ENCODE measurements at places on chromosomes 3 and 15.

- peak; percentile 99 for ATAC-seq
Observed at GRCh38 chr3:37262816-37263393, 88.5 kb upstream of the LRRFIP2 start.

- no peak for ATAC-seq
Observed at GRCh38 chr15:46315434-46315833, 680.6 kb downstream of the SQOR start.

GRCh38 chr15:66047321-66048024 lies 178.2 kb downstream of the RAB11A start:
- no peak for ATAC-seq

DNA sequence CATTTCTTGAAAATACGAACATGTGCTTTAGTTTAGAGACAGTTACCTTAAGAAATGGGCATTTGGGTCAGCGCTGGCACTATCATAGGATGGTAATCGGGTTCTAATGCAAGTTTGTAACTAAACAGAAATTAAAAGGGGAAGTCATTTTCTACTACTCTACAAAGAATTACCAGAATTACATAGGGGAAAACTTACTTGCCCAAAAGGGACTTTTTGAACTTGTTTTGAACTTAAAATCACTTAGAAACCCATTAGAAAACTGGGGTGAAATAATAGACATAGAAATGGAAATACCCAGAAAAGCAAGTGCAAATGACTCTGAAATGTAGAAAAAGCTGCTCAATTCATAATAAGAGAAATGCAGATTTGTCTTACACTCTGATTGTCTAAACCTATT lies 44.9 kb downstream of the SPATA16 start:
- ATAC-seq: no peak

GRCh38 chr3:26256224-26256623 lies 366.3 kb upstream of the LRRC3B start:
- no peak for ATAC-seq

DNA sequence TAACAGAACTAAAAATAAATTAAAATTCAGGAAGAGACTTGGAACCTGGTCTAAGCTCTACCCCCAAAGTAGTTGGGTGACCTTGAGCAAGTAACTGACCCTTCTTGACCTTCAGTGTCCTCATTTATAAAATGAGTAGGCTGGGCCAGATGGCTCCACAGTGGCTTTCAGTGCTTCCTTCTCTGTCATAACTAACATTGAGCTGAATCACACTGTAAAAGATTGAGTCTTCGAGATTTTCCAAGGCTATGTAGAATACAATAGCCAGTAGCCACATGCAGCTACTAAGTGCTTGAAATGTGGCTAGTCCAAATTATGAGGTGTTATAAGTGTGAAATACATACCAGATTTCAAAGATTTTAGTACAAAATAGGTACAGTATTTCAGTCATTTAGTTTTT lies 313.3 kb downstream of the MECOM start:
- peak; percentile 81 for ATAC-seq

DNA sequence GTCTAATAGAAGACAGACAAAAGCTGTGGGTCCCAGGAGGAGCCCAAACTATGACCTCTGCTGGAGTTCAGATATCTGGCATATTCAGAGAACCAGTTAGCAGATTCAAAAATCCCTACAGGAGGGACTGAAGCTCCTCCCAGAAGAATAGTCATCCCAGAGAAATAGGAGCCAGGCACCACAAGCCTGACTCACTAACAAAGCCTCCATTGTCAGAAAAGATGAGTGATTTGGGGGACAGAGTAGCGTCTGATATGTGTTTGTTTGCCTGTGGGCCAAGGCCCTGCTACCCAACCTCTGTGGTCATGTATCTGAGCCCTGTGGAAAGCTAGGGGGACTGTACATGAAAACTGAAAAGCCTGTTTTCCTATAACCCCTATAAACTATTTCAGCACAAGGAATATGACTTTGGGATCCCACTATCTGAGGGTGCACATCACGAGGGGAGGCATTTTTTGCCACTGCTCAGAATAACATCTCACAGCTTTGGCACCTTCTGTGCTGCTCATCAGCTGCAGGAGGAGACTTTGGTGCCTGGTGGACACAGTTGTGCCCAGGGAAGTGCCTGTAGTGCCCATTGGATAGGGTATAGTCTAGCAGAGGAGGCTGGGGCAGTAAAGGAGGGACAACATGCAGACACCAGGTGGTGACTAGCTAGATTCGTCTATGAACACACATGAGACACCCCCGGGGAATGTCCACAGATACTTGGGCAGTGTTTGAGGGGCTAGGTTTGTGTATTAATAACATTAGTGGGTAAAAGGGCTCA lies 9.7 kb upstream of the LARP6 start:
- peak; percentile 75 for ATAC-seq

GRCh38 chr3:184227481-184227935 lies 1.9 kb upstream of the VWA5B2 start:
- no peak for ATAC-seq

GRCh38 chr15:61028427-61028826 lies 200.7 kb downstream of the RORA start:
- no peak for ATAC-seq

- no peak for ATAC-seq
Observed at GRCh38 chr3:126133606-126134005, 46.8 kb downstream of the ALDH1L1 start.

- no peak for ATAC-seq
Observed at GRCh38 chr3:126484148-126484547, 8.5 kb upstream of the ZXDC start.

DNA sequence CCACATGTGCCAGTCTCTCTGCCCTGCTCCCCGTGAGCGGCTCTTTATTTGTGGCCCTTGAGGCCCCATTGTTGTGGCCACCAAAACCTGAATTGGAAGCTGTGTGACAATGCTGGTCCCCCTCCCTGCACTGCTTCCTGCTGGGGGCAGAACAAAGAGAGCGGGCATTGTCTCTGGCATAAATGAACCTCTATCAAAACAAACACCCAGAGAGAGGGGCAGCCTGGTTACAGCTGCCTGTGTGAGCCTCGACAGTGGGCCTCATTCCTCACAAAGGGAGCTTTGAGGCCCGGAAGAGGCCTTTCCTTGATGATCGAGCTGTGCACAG lies 152.9 kb downstream of the IGF1R start:
- ATAC-seq: no peak

- ATAC-seq: peak; percentile 58
Observed at GRCh38 chr3:107988460-107989175, 102.2 kb downstream of the CD47 start.

GRCh38 chr3:45644063-45644790 lies 45.0 kb upstream of the SACM1L start:
- ATAC-seq: no peak

GRCh38 chr3:171824116-171824515 lies 13.8 kb upstream of the PLD1 start:
- no peak for ATAC-seq

DNA sequence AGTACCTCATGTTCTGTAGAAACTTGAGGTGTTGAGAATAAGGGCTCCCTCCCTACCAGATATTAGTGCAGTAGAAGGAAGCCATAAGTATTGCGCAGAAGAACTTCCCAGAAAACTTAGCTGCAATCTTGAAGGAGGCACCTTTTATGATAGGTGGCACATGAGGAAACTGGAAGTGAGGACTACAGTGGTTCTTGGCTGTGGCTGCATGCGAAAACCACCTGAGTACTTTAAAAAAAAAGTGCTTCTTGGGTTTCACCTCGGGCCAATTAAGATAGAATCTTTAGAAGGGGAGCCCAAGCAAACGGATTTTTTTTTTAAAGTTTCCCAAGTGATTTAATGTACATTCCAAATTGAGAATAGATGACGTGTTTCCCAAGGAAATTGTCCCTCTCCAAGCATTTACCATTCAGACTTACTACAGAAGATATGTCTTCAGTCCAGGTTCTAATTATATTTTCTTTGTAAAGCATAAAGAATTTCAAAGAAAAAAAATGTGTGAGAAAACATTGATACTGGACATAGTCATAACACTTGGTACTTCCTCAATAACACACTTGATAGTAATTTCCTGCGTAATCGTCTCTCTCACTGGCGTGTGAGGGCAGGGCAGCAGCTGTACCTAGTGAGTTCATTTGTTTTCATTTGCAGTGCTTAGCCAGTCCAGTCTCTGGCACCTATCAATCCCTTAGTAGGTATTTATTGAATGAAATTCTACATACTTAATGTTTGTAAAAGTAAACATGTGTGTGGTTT lies 12.3 kb upstream of the NR1I2 start:
- ATAC-seq: no peak

DNA sequence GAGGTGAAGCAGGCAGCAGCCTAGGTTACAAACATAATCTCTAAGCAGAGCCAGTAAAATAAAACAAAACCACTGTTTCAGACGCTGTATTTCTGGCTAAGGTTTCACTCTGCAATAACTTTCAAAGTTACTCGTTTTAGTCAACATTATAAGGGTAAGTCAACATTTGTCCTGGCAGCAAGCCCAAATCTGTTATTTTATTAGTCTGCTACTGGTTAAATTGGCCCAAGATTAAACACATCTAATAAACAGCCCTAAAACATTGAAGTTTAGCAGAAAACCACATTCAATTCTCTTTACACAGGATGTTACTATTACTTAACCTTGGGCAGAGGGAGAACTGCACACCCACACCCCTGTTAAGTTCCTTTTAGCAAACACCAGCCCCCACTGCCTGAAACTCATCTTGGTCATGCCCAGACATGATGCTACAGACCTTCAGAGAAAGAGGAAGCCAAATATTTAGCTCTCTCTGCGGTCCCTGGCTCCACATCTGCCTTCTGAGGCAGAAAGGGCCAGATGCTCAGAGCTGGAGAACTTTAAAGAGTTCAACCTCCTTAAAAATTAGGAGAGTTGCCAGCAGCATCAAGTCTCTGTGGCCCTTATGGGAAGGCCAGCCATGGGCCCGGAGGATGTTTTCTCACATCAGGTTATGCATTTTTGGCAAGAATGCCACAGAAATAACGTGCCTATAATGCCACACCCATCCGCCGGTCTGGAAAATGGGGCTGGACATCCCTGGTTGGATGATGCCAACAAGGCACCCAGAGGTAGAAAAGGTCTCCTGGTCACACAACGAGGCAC lies 17.9 kb downstream of the ARHGEF3 start:
- ATAC-seq: peak; percentile 85

GRCh38 chr3:48630833-48631232 lies 4.4 kb downstream of the SLC26A6 start:
- no peak for ATAC-seq

DNA sequence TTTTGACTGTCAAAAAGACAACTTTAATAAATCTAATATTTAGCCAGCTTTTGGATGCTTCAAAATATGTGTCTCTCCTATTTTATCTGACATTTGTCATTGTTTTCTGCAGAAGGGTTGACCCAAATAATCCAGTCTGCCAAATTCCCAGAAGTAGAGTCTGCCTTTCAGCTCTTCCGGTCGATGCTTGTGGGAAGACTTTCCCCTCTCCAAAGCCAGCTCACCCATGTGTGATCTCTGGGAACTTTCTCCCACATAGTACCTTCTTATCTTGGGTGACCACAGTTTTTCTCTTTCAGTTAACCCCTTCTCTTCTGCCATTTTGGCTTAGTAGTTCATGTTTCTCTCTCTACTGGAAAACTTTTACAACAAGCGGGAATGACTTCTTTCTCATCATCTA lies 94.1 kb downstream of the ASB7 start:
- ATAC-seq: no peak

DNA sequence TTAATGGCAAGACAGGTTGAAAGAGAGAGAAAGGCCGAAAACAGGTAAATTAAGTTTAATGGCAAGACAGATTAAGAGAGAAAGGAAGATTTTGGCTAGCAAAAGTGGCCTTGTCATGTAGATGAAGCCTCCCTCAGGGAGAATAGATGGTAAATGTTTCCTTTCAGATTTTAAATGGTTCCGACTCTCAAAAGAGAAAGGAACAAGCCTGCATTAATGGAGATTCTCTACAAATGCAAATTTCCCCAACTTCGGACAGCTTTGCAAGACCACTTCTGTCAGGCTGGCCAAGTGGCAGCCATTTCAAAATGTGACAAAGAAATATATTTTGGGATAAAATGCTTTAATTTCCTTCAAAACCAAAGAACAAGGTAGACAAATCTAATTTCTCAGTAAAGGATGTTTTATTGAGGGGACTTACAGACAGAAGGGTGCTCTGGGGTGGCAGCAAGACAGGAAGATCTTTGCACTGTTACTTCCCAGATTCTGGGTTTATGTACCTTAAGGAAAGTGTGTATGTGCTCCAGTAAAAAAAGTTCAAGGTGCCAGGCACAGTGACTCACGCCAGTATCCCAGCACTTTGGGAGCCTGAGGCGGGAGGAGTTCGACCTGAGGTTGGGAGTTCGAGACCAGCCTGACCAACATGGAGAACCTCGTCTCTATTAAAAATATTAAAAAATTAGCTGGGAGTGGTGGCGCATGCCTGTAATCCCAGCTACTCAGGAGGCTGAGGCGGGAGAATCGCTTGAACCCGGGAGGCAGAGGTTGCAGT lies 626.3 kb upstream of the NAALADL2 start:
- ATAC-seq: no peak

DNA sequence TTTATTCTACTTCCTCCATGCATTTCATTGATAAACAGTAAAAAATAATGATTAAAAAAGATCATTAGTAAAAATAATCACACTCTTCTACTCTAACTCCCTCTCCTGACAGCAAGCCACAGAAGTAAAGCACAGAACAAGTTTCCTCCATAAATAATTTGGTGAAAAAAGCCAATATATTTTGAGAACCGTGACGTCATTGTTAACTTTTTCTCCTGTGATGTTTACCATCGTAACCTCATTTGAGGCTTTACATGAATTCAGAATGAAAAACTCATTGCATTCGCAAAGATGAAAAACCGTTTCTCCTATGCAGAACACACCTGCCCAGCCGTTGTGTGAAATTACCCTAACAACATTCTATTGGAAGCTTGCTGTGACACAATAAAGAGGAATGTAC lies 120.7 kb downstream of the NSUN3 start:
- no peak for ATAC-seq

- ATAC-seq: peak; percentile 71
Observed at GRCh38 chr15:77907824-77908751, 169.4 kb downstream of the TBC1D2B start.

- no peak for ATAC-seq
Observed at GRCh38 chr3:17065881-17066280, 181.1 kb downstream of the PLCL2 start.

GRCh38 chr3:160133757-160134156 lies 91.5 kb upstream of the C3orf80 start:
- ATAC-seq: no peak

GRCh38 chr15:66025015-66025452 lies 155.7 kb downstream of the RAB11A start:
- no peak for ATAC-seq

- peak; percentile 66 for ATAC-seq
Observed at GRCh38 chr3:27467545-27467944, 16.6 kb downstream of the SLC4A7 start.

GRCh38 chr15:77714023-77714422 lies 81.3 kb upstream of the LINGO1 start:
- no peak for ATAC-seq

DNA sequence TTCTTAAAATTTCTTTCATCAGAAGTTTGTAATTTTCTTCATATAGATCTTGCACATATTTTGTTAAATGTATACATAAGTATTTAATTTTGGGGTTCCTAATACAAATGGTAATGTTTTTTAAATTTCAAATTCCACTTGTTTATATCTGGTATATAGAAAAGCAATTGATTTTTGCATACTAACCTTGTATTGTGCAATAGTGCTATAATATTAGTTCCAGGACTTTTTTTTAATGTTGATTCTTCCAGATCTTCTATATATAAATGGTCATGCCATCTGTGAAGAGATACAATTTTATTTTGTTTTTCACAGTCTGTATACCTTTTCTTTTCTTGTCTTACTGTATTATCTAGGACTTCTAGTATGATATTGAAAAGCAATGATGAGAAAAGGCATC lies 665.0 kb downstream of the OTOL1 start:
- ATAC-seq: no peak

- ATAC-seq: no peak
Observed at GRCh38 chr3:31815631-31816440, 165.2 kb downstream of the OSBPL10 start.

Data from esophagus mucosa (tissue), 1 donor.